C1 segment of cervical spinal cord (tissue), 14 donors: ENCODE measurements at places on chromosomes 6 and 20.
A peak's percentile ranks its signal among the peaks of the same experiment; 100 is the strongest.

GRCh38 chr6:54525731-54526130 is 217.5 kb downstream of the TINAG start:
- no peak for DNase-seq

DNA sequence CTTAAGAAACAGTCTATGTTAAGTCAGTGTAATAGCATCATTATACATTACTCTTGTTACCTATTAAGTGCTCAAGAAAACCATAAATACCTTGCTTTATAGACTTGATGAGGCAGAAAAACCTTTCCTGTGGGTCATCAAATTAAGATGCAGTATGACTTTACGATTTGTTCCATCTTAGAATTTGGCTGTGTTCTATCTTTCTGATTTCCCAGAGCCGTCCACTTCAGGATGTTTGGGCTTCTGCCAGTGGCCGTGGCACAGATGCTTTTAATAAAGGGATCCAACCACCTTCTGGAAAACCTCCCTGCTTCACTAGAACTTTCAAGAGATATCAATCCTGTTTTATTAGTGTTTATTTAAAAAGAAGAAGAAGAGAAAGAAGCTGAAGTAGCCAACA is 71.2 kb downstream of the PDE7B start:
- DNase-seq: no peak

- DNase-seq: no peak
Measured at GRCh38 chr6:90388395-90388794, 91.8 kb upstream of the BACH2 start.

GRCh38 chr6:116931456-116931855 is 54.4 kb downstream of the RFX6 start:
- no peak for DNase-seq

GRCh38 chr20:48846516-48847492 is 19.0 kb upstream of the PREX1 start:
- no peak for DNase-seq

GRCh38 chr6:42451333-42452170 is at the start of gene TRERF1:
TSS of gene TRERF1 (minus strand) at chr6:42451926. CDS start at chr6:42269590, 182,336 bp downstream.
- DNase-seq: peak; percentile 33

DNA sequence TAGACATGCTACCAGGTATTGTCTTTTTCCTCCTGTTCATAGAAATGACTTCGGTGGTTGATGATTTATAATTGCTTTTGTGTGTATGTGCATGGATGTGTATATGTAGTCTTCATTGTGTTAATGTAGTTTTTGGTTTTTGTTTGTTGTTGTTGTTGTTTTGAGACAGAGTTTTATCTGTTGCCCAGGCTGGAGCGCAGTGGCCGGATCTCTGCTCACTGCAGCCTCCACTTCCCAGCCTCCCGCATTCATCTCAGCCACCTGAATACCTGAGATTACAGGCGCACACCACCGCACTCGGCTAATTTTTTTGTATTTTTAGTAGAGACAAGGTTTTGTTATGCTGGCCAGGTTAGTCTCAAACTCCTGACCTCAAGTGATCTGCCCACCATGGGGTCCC is 75.2 kb downstream of the HFE start:
- DNase-seq: no peak

GRCh38 chr6:22071270-22072041 is 225.4 kb downstream of the PRL start:
- peak; percentile 33 for DNase-seq

DNA sequence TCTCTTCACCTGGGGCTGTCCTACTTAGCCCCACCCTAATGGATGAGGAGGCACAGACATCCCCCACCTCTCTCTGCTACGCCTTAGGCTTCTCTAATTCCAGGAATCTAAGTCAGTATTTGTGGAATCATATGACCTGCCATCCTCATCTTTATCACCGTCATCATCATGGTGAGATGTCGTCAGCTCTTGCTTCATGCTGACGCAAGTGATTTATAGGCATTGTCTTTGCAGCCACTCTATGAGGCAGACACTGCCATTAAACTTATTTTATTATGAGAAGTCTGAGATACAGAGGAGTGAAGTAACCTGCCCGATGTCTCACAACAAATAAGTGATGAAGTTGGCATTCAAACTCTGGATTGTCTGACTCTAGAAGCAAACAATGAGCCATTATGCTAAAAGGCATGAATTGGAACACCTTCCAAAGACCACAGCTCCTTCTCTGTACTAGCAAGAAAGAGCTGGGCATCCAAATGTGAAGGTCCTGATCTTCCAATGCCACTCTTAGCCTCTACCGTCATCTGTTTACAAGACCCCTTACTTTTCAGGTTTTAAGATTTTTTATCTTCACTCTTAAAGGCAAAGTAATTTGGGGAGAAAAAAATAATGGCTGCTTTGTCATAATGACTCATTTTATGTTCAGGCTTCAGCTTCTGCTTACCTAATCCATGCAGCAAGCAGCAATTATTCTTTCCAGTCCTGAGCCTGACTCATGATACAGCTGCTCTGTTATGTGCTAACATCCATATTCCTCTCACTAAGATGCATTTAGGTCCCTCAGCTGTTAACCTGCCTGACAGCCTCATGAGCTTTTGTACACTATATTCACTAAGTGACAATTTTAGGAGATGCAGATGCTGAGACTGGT is 113.7 kb upstream of the BCLAF1 start:
- no peak for DNase-seq
